CD4-positive, alpha-beta T cell treated with Interleukin-2 at 100 ng/mL for 4 hours (primary cell): ENCODE measurements at places on chromosomes 1 and 21.

DNA sequence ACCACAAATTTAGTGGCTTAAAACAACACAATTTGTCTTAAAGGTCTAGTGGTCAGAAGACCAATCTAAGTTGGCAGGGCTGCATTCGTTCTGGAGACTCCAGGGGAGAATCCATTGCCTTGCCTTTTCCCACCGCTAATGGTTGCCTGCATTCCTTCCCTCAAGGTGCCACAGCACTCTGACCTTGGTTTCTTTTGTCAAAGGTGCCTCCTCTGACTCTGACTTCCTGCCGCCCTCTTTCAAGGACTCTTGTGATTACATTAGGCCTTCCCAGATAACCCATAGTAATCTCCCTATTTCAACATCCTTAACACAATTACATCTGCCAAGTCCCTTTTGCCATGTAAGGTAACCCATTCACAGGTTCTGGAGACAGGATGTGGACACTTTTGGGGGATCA is 145.3 kb downstream of the S1PR1 start:
- DNase-seq, result no peak

- no peak for DNase-seq
Observed at GRCh38 chr1:209628618-209629299, 23.5 kb downstream of the LAMB3 start.

- no peak for DNase-seq
Observed at GRCh38 chr1:62398377-62398776, 38.5 kb upstream of the USP1 start.

GRCh38 chr1:230037261-230037660 is 29.8 kb upstream of the GALNT2 start:
- no peak for DNase-seq

DNA sequence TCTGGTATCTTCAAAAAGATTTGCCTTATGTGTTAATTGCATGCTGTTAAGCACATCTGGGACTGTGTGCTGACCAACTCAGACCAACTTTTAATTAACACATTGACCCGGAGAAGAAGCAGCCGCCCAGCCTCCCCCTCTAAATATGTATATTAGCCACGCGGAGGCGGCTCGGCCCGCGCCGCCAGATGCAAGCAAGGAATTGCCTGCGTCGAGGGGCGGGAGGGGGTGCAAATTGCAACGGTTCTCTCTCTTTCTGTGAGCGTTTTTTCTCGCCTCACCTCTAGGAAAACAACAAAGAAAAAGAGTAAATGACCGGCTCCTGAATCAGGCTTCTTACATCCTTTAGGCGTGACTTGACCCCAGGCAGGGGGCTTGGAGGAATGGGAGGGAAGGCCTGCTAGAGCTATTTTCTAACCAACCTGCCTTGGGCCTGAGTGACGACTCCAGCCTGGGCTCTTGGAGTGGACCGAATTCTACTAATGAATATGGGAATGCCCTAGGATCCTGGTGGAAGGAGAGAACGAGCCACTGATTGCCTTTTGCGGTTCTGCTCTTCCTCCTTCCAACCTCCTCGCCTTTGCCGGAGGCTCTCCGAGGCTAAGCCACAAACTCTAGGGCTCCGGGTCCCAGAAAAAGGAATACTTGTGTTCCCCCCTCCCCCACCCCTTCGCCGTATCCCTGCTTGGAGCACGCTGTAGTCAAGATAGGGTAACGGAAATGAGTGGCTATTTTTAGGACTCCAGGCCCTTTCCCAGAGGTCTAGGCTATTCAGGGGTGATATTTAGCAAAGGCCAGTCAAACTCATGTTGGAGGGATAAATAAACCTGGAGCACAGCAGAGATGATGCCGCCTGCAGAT is 417.0 kb upstream of the ESRRG start:
- DNase-seq, result no peak

GRCh38 chr1:76073481-76073880 is 1.1 kb upstream of the ST6GALNAC3 start:
- no peak for DNase-seq

GRCh38 chr1:161046605-161047228 is 940 bp upstream of the USF1 start:
- no peak for DNase-seq
